Stimulated activated CD8-positive, alpha-beta memory T cell treated with anti-CD3 and anti-CD28 coated beads, Interleukin-7, amount 100 ng/mL, for 4 hours (primary cell): ENCODE measurements at places on chromosomes 6 and 20.

- DNase-seq: no peak
Observed at GRCh38 chr6:45816674-45817297, 198.9 kb downstream of the CLIC5 start.

DNA sequence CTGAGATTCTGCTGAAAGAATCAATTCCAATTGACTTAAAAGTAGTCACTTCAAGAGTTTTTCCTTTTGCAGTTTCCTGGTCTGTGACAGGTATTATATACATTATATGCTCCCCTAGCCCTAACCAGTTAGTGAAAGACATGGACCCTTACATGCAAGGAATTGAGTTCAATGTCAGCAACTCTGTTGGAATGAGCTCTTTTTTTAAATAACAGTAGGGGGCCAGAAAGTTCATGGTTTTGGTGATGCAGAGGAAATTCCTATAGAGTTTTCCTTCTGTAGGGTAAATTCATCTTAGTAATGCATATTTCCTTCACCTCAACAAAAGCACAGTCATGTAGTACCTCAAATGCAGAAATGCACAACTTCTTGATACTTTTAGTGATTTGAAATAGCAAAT, 172.2 kb downstream of the KIF6 start:
- no peak for DNase-seq

DNA sequence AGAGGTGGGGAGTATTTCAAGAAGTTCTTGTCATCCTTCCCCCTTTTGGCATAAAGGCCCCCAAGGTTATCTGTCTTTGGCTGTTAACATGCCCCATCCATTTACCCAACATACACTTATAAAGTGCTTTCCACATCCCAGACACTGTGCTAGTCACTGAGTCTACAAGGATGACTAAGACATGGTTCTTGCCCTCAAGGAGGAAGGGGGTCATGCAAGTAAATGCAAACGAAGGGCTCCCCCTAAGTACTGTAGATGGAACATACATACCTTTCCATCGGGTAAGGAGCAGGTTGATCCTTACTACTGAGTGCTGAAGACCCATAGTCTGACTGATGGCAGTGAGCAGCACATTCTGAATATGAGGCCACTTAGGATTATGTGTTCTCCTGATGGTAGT, 38.3 kb downstream of the HECA start:
- peak; percentile 17 for DNase-seq

GRCh38 chr6:117425431-117426153, at the start of gene ROS1:
Gene ROS1, minus strand, starts transcription at chr6:117425942. Its CDS starts 286 bp downstream, at chr6:117425656.
- no peak for DNase-seq

GRCh38 chr20:50054626-50055511, 58.1 kb downstream of the UBE2V1 start:
- DNase-seq: no peak

DNA sequence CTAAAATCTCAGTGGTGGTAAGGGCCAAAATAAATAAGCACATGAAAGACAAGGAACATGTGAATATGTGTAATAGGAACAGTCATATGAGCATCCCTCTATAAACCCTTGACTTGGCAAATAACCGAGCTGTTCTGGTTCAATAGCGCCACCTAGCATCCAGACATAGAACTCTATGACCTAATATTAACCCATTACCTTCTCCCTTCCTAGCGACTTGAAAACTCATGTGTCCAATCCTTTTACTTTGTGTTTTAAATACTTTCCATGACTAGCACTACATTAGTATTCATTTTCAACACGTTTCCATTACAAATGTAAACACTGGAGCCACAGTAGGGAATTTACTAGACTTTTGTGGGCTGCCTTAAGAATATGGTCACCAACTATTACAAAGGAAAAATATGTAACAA, 279.7 kb downstream of the UST start:
- DNase-seq: no peak

GRCh38 chr6:88359530-88360202, 193.5 kb upstream of the CNR1 start:
- no peak for DNase-seq

DNA sequence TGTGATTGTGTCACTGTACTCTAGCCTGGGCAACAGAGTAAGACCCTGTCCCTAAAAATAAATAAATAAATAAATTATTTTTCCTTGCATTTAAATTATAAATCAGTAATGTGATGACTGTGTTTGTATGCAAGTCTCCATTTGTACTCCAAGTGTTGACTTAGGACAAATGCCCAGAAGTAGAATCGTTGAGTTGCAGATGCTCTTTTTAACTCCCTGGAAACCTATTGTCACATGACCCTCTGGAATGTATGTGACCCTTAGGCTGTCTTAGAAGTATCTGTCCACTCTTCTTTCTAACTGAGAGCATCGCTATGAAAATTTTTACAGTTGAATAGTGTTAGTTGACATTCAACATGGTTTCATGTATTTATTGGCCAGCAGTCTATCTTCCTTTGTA, 18.8 kb downstream of the OR2A4 start:
- DNase-seq: no peak

DNA sequence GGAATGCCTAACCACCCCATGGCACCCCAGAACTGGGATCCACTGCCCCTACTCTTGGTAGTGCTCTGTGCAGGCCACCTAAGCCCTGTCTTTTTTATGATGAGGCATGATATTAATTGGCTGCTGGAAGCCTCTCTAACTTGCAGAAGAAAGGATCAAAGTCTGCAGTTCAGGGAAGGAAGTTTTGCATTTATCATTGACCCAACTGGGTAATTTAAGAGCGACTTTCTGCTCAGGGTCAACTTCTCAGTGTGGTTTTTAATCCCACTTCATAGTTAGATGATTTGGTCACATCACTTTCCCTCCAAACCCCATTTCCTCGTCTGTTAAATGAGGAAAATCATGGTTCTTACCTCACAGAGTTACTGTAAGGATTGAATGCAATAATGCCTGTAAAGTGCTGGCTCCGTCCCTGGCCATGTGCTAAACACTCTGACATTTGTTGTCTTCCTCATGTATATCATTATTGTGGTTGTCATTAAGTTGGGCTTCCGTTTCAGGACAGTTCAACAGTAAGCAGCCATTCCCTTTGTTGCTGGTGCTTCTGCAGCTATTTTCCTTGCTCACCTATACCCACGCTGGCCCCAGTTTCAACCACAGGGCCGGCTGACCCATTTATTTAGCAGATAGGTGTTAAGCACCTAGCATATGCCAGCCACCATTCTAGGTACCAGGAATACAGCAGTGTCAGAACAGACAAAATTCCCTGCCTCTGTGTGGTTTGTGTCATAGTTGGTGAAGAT, 14.2 kb downstream of the E2F3 start:
- no peak for DNase-seq

DNA sequence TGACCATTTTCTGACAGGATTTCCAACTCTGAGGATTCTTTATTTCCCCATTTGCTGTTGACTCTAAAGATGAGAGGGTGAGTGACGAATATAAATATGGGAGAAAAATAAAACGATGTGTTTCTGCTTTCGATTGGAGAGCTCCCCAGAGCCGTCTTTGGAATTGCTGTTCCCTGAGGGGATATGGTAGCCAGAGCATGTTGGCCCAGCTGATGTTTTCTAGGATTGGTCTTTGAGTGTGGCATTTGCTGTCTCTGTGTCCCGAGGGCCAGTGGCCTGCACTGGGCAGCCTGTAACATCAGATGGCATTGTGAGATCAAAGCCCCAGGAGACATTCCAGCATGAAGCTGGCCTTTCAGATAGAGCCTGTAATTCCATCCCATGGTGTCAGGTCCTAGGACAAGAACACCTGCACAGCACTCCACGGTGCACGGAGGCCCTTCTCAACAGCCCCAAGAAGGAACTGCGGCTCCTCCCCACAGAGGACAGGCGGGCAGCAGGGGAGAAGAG, 26.7 kb downstream of the PKIG start:
- DNase-seq: no peak

DNA sequence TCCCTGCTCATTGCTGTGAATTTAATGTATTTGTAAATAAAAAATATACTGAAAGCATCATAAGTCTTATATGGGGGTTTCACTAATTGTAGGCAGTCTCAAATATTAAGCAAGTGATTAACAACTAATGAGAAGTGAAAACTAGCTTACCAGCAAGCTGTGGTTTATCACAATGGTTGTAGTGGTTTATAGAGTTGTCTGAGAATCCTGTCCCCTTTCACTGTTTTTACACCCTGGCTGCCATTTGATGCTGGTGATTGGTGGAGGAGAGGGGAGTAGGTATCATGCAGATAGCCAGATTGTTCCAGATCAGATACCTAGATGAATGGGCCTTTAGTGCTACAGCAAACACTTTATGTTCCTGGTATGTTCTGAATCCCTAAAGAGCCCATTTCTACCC, 6.0 kb downstream of the MKKS start:
- DNase-seq: no peak

DNA sequence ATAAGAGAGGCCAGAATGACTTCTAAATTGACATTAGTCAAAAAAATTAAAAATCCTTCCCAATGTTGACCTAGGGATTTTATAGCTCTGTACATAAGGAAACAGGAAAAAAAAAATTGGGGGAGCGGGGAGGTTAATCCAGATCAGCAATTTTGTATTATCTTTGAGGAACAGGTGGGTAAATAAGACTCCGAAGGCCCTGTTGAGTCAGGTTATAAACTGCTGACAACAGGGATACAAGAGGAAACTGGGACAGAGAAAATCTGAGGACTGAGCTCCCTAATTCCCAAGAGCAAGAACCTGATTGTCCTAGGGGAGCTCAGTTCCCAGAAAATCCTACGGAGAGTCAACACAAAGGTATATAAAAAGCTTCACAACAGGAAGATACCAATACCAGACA, 26.8 kb upstream of the CRIP3 start:
- no peak for DNase-seq

DNA sequence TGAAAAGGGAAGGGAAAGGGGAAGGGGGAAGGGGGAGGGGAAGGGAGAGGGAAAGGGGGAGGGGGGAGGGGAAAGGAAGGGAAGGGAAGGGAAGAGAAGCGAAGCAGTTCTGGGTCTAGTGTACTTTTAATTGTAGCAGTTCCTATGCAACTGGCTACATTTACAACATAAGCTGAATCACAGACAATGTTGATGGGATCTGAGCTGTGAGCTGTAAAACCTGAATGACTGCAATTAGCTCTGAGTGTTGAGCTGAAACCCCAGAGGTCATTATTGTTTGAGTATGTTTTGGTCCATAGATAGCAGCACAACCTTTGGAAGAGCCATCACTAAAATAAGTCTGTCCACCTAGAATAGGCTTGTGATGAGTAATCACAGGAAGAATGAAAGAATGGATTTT, 7.2 kb upstream of the ABHD12 start:
- no peak for DNase-seq

- DNase-seq: no peak
Observed at GRCh38 chr6:138539876-138540275, 40.6 kb upstream of the NHSL1 start.

DNA sequence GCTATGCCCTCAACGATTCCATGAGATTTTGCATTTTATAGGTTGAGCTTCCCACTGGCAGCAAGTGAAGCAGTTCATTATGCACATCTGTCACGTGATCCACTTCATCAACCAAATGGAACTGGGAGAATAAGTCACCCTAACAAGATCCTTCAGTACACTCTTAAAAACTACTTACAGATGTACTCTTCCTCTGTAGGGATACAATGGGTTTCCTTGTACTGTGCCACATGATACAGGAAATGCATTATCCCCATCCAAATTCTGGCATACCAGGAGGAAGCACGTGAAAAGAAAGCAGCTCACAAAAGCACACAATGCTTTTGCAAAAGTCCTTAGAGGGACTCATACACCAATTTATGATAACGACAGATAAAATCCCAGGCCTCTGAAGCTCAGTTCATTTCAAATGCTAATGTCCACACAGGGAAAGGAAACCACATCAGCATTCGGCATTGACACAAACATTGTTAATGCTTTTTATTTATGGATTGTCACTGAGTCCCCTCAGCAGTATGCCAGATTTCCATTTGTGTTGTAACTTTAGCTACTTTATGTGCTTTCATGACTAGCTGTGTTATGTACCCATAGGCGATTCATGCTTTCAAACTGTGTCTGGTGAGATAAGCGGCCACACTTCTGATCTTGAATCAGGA, 58.1 kb upstream of the REV3L start:
- DNase-seq: no peak

GRCh38 chr6:44216677-44217331, at the start of gene MYMX:
Gene MYMX, plus strand, starts transcription at chr6:44216926. Its CDS starts 546 bp downstream, at chr6:44217472.
- no peak for DNase-seq

- DNase-seq: no peak
Observed at GRCh38 chr6:161254464-161255253, 19.2 kb downstream of the AGPAT4 start.

- no peak for DNase-seq
Observed at GRCh38 chr6:119686644-119687043, 337.1 kb upstream of the MAN1A1 start.

DNA sequence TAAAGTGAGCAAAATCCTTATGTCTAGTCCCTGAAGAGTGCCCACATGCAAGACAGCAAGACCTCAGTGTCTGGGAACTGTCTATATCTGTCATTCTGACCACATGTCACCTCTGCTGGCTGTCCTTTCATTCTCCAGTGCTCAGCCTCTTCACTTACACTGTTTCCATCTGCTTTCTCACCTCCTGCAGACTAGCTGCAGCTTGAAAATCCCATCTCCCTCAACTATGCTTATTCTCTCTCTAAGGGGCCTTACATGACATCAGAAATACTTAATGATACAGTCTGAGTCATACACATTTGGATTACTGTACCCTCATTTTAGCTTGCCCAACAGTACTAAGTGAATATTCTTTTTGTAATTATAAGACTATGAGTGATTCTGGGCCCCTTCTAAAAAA, 587.8 kb downstream of the EPM2A start:
- no peak for DNase-seq
